ENCODE measurements at places on chromosomes 3 and 15. TPM values are rescaled to one million over a fixed set of nuclear protein-coding genes. Genes with fewer than 3 reads are reported as not detected.

The IQCF5 gene
- not detected for total RNA-seq

The MYZAP gene
- 1.3 TPM for total RNA-seq

The RTP1 gene
- total RNA-seq, result not detected

The TAGLN3 gene
- 0.05 TPM for total RNA-seq

The GABRB3 gene
- total RNA-seq, result 70.0 TPM

The SLC35G2 gene
- total RNA-seq, result 21.9 TPM

The SAMMSON gene
- total RNA-seq, result not detected

The CEP70 gene
- 10.1 TPM for total RNA-seq

The OSTN gene
- not detected for total RNA-seq

The COL8A1 gene
- not detected for total RNA-seq

The ARHGAP11A gene
- 67.8 TPM for total RNA-seq

The CLDN1 gene
- total RNA-seq, result 15.3 TPM

The CLK3 gene
- total RNA-seq, result 30.8 TPM

The OR4F6 gene
- not detected for total RNA-seq

The CISH gene
- 0.63 TPM for total RNA-seq

The ELL3 gene
- 1.7 TPM for total RNA-seq

The XIRP1 gene
- total RNA-seq, result 0.17 TPM

The CCDC71 gene
- 12.1 TPM for total RNA-seq

The CFAP20DC gene
- 1.9 TPM for total RNA-seq

The FBXL22 gene
- 0.30 TPM for total RNA-seq

The GOLGA8M gene
- total RNA-seq, result 0.07 TPM

The NEK11 gene
- 4.2 TPM for total RNA-seq

The CACNA1D gene
- 0.55 TPM for total RNA-seq

The SHQ1 gene
- 15.8 TPM for total RNA-seq

The HTR3E gene
- not detected for total RNA-seq

The AADAC gene
- 11.5 TPM for total RNA-seq

The SLC6A11 gene
- 0.06 TPM for total RNA-seq

The CAMKV gene
- 0.30 TPM for total RNA-seq

The GBE1 gene
- 23.5 TPM for total RNA-seq

The RASGRP1 gene
- 0.40 TPM for total RNA-seq

The SCN11A gene
- 0.01 TPM for total RNA-seq

The HYAL1 gene
- total RNA-seq, result 0.54 TPM

The CLDN16 gene
- 0.16 TPM for total RNA-seq

The AHSG gene
- not detected for total RNA-seq

The HRG gene
- total RNA-seq, result not detected

The ZNF385D gene
- total RNA-seq, result not detected

The SSUH2 gene
- total RNA-seq, result 0.60 TPM

The TICRR gene
- 10.5 TPM for total RNA-seq

The NCK1 gene
- total RNA-seq, result 27.8 TPM

The KCNAB1 gene
- not detected for total RNA-seq

The RARB gene
- total RNA-seq, result 6.7 TPM

The PRR20G gene
- total RNA-seq, result 2.8 TPM

The CFAP92 gene
- not detected for total RNA-seq

All from A549 treated with AZD2906 at 1 μM for 4 hours (cell line).